ENCODE measurements at places on chromosomes 12 and 14. TPM values are rescaled to one million over a fixed set of nuclear protein-coding genes. Genes with fewer than 3 reads are reported as not detected.

Gene TMTC1
- 3.9 TPM for polyA plus RNA-seq

Gene CCDC38
- polyA plus RNA-seq = 0.28 TPM

Gene NEDD8
- 227 TPM for polyA plus RNA-seq

Gene GPR137C
- polyA plus RNA-seq = 4.7 TPM

Gene WSCD2
- polyA plus RNA-seq = 0.33 TPM

Gene FOXN4
- 0.82 TPM for polyA plus RNA-seq

Gene AQP6
- 0.31 TPM for polyA plus RNA-seq

Gene SLC6A12
- polyA plus RNA-seq = 0.77 TPM

Gene STXBP6
- 46.1 TPM for polyA plus RNA-seq

Gene FBLN5
- 77.7 TPM for polyA plus RNA-seq

Gene GPR68
- polyA plus RNA-seq = 2.1 TPM

Gene DAO
- polyA plus RNA-seq = not detected

Gene FAM90A1
- 3.8 TPM for polyA plus RNA-seq

Gene GNPNAT1
- 22.2 TPM for polyA plus RNA-seq

Gene C12orf50
- polyA plus RNA-seq = 0.38 TPM

Gene GLT1D1
- polyA plus RNA-seq = 2.3 TPM

Gene CD27
- 1.2 TPM for polyA plus RNA-seq

Gene GRIP1
- polyA plus RNA-seq = 4.5 TPM

Gene DLGAP5
- polyA plus RNA-seq = 65.2 TPM

Gene MUCL1
- polyA plus RNA-seq = not detected

Gene ATF7IP
- polyA plus RNA-seq = 54.3 TPM

Gene KRT71
- 0.06 TPM for polyA plus RNA-seq

Gene TEX52
- polyA plus RNA-seq = 2.6 TPM

Gene KLHL33
- 0.26 TPM for polyA plus RNA-seq

Gene ZNF385A
- 9.2 TPM for polyA plus RNA-seq

Gene TAS2R8
- polyA plus RNA-seq = not detected

Gene BCAT1
- polyA plus RNA-seq = 18.7 TPM

Gene HOXC6
- polyA plus RNA-seq = 5.1 TPM

Gene KCNMB4
- 21.4 TPM for polyA plus RNA-seq

Gene GPR84
- 0.16 TPM for polyA plus RNA-seq

Gene NPAS3
- 0.56 TPM for polyA plus RNA-seq

Gene CLEC4E
- 0.76 TPM for polyA plus RNA-seq

Gene ACOT6
- polyA plus RNA-seq = not detected

Gene UTP20
- polyA plus RNA-seq = 15.6 TPM

Gene MARCHF9
- polyA plus RNA-seq = 16.5 TPM

Gene BAZ1A
- 40.6 TPM for polyA plus RNA-seq

Gene COX8C
- polyA plus RNA-seq = 0.94 TPM

Gene MYL6
- 1,940 TPM for polyA plus RNA-seq

Gene SIRT4
- 4.7 TPM for polyA plus RNA-seq

Gene LRP1-AS
- not detected for polyA plus RNA-seq

Gene TAS2R10
- polyA plus RNA-seq = 3.5 TPM

Gene ST8SIA1
- polyA plus RNA-seq = 9.6 TPM

Gene TTLL5
- polyA plus RNA-seq = 42.1 TPM

Gene GDF3
- polyA plus RNA-seq = not detected

Gene LACRT
- polyA plus RNA-seq = not detected

Gene TESPA1
- polyA plus RNA-seq = 1.3 TPM

Gene ASCL1
- 2.7 TPM for polyA plus RNA-seq

Gene KLRB1
- 4.4 TPM for polyA plus RNA-seq

Gene ALDH1L2
- polyA plus RNA-seq = 3.3 TPM

Gene EML5
- 2.2 TPM for polyA plus RNA-seq

Gene MYBPC1
- 0.49 TPM for polyA plus RNA-seq

Gene RD3L
- polyA plus RNA-seq = not detected

Gene NANOG
- 0.53 TPM for polyA plus RNA-seq

Gene MIP
- polyA plus RNA-seq = 0.15 TPM

Gene MTERF2
- polyA plus RNA-seq = 52.1 TPM

All from right lung (tissue), 10 donors.